ENCODE measurements at places on chromosomes 16 and 17. TPM values are rescaled to one million over a fixed set of nuclear protein-coding genes. Genes with fewer than 3 reads are reported as not detected.

DNA sequence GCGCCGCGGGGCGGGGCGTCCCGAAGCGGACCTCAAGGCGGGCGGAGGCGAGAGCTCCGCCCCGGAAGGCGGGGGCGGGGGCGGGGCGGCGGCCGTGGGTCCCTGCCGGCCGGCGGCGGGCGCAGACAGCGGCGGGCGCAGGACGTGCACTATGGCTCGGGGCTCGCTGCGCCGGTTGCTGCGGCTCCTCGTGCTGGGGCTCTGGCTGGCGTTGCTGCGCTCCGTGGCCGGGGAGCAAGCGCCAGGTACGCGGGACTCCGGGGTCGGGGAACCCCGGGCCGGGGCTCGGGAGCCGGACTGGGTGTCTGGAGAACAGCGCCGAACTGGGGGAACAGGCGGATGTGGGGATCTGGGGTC lies at the start of gene TNFRSF12A:
Gene TNFRSF12A (plus strand): TSS at position 122 of the 357 bp plus-strand sequence. CDS start 30 bp downstream, at position 152.
- peak; percentile 67 for DNase-seq

- DNase-seq = no peak
Observed at GRCh38 chr17:12402963-12403622, 262.6 kb upstream of the MYOCD start.

- DNase-seq = no peak
Observed at GRCh38 chr17:4607261-4607741, 23.0 kb downstream of the SMTNL2 start.

DNA sequence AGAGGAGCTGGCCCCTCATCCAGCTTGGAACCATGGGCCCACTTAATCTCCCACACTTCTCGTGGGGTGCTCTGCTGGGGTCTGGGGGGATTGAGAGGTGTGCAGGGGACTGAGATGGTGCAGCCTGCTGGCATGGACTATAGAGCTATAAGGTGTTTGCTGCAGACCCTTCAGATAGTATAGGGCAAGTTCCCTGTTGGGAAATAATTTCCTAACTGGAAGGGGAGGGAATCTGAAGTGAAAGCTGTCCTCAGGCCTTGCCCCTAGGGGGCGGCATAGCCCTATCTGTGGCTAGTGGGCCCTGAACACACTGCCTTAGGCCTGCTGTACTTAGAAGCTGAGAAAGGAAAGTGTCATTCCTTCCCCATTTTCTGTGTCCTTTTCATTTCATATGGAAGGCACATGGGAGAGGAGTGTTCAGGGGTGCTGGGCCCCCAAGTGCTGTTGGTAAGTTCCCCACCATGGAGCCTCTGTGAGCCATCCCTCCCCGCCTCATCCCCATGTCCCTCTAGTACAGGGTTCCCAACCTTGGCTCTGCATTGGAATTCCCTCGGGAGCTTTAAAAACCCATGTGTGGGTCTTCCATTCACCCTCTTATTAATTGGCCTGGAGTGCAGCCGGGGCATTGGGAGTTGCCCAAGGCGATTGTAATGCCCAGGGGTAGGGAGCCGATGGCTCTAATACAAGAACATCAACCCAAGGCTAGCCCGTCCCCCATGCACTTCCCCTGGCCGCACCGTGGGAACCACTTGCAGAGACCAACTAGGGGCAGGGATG lies 19.7 kb downstream of the GOSR2 start:
- DNase-seq = peak; percentile 42

The RASD1 gene
- 0.21 TPM for polyA plus RNA-seq

GRCh38 chr17:50314456-50315011 lies 31.4 kb upstream of the XYLT2 start:
- DNase-seq = no peak

The IRF8 gene
- 659 TPM for polyA plus RNA-seq

The CACNG3 gene
- polyA plus RNA-seq = not detected

- no peak for DNase-seq
Observed at GRCh38 chr16:88514526-88515232, 55.5 kb upstream of the ZC3H18 start.

The STX1B gene
- not detected for polyA plus RNA-seq

DNA sequence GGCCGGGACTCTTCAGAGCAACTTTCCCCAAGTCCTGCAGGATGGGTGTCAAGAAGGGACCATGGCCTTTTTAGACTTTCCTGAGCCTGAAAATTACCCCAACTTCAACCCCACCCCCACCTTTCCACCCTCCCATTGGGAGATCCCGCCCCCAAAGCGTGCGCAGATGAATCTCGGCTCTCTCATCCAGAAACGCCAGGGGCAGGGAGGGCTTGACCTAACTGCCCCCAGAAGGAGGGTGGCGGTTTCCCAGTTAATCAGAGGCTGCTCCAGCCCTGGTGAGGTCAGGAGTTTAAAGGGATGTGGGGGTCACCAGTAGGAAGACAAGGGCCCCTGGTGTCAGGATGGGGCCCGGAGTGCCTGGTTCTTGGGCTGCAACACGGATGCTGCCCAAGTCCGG lies 480 bp downstream of the KIF19 start:
- DNase-seq = no peak

- DNase-seq = no peak
Observed at GRCh38 chr17:71919186-71919585, 201.6 kb upstream of the SOX9 start.

DNA sequence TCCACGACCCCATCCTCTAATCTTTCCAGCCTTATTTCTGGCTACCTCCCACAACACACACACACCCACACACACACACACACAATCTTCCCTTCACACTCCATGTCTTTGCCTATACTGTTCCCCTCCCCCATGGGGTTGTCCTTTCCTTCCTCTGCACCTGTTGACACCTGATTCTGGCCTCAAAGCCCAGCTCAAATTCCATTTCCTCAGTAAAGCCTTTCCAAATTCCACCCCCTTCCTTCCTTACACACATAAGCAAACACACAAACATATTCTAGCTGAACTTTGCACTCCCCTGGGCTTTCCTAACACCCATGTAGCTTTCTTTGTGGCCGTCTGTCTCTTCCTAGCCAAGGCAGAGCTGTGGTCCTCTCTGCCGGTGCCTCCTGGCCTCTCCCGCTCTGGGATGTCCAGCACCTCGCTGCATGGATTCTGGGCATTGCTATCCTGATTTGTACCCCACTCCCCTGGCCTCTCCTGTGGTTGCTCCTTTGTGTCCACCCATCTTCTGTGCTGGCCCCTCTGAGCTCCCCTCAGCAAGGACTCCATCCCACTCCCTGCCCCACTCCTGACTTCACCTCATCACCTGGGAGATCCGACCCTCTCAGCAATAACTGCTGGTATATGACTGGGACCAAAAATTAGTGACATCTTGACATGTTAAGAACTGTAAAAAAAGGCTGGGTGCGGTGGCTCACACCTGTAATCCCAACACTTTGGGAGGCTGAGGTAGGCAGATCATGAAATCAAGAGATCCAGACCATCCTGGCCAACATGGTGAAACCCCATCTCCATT lies 8.4 kb upstream of the SRCIN1 start:
- DNase-seq = no peak

DNA sequence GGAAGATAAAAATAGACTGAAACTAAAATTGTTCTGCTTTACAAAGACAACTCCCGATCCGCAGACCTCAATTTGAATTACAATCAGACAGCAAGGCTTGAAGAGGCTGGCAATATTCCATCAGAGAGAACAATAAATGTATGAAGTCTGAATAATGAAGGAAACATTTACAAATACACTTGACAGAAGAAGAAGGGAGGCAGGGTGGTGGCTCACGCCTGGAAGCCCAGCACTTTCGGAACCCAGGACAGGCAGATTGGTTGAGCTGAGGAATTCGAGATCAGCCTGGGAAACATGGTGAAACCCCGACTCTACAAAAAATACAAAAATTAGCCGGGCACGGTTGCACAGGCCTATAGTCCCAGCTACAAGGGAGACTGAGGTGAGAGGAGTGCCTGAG lies 14.6 kb downstream of the ODF4 start:
- DNase-seq = no peak

The CPHXL2 gene
- polyA plus RNA-seq = not detected

DNA sequence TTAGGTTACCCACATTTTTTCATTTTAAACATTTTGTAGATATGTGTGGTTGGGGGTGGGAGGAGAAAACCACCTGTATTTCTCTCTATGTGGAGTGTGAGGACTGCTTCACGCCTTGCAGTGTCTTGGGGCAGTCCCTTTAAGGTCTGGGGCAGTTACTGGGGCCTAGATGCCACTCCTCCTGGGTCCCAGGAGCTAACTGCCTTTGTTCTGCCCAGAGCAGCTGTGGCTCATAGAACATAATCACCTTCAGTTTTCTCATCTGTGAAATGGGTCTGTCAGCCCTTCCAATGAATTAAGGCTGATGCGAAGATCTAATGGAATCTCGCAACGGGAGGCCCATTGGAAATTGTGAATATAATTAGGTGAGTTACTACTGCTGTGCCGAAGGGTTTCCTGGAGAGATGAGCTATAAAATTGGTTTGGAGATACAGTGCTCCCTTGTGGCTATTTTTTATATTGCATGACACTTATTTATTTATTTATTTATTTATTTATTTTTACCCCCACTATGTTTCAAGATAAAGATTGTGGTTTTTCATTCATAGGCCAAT lies 22.9 kb downstream of the DHRS7C start:
- DNase-seq = no peak

DNA sequence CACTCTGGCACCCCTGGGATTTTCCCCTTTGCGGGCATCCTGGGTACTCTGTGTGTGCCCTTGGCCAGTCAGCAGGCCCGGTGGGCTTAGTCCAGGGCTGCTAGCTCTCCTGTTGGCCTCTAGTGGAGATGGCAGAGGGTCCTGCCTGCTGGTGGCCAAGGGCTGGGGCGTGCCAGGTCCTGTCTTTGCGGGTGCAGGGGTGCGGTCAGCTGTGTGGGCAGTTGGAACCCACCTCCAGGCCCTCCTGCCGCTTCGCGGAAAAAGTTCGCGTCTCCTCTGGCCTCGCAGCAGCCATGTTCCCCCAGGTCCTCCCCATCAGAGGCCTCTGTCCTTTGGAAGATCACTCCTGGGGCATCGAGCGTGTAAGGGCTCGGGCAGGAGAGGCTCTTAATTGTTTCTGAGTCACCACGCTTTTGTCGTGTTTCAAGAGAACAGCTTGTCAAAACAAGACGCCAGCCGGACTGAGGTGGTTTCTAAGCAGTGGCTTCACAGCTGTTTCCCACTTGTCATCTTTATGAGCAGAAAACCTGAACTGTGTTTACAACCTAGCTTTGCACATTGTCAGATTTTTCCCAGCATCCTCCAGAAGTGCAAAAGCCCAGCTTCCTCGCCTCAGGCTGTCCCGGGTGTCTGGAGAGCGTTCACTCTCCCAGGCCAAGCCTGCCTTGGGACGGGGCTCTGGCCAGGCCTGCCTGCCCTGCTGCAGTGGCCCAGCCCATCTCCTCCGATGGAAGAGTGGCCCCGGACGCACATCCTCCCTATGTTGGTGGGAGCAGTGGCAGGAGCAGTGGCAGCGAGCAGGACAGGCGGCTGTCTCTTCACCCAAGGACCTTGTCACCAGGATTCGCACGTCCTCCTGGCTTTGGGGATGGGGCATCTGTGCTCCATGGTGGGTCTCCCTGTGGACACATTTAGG lies 5.0 kb upstream of the DNASE1L2 start:
- no peak for DNase-seq

DNA sequence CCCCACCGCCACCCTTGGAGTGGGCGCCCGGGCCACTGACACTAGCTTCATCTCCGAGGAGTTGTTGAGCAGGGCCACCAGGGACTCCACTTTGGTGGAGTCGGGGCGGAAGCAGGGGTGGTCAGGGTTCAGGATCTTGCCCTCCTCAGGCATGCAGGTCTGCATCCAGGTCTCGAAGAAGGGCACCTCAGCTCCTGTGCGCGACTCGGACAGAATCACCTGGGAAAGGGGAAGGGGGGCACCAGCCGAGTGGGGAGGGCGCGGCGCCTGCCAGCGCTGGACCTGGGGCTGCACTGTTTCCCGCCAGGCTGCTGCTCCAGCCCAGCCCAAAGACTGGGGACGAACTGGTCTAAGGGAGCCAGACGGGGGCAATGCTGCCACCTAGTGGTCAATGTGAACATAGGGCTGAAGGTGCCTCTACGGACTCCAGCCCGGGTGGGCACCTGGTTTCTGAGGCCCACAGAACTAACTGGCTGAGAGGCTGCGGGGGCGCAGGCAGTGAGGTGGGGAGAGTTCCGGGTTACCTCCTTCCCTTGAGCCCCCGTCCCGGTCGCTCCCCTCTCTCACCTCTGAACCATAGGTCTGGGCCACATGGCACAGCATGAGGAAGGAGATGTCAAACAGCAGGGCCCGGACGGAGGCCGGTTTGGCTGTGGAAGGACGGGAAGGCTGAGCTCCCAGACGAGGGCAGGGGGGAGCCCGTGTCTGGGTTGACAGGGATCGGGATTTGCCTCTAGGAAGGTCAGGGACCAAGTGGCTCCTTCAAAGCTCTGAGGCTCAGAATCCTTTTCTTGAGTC lies 11.8 kb downstream of the CSF3 start:
- peak; percentile 67 for DNase-seq

- no peak for DNase-seq
Observed at GRCh38 chr17:6361733-6362132, 73.2 kb downstream of the AIPL1 start.

DNA sequence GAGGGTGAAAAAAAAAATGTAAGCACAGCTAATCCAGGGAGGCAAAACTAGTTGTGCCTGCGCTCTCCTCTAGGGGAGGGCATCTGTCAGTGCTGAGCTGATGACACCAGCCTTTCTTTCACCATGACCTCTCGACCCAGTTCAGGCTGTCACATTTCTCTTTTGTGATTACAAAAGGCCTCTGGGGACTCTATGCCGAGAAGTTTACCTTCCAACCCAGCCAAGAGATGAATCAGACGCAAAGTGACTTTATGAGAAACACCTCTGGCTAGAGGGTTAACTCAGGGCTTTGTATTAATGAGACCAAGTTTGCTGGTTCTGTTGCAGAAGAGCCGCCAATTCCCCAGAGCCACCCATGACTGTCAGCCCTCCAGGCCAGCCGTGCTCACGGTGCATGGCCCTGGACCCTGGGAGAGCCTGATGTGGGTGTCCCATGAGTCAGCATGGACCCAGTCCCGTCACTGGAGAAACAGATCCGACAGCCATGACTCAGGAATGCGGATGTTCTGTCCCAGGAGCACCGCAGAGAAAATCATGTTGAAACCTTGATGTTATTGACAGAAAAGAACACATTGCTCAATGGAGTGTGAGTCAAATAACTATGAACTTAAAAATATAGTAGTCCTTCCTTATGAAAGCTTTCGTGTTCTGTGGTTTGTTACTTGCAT lies 437.2 kb downstream of the HS3ST3B1 start:
- DNase-seq = no peak

The SEPTIN1 gene
- 112 TPM for polyA plus RNA-seq

The TSNAXIP1 gene
- polyA plus RNA-seq = not detected

The HSPB9 gene
- not detected for polyA plus RNA-seq

Data from naive B cell (primary cell).